T47D (cell line): ENCODE measurements at places on chromosomes 12 and 14.

- DNase-seq = peak; percentile 50
Observed at GRCh38 chr12:27635349-27635972, 60.8 kb upstream of the REP15 start.

GRCh38 chr14:54538055-54538454, 28.3 kb downstream of the CGRRF1 start:
- DNase-seq = no peak

GRCh38 chr14:72515779-72516770, 377.8 kb downstream of the DPF3 start:
- DNase-seq = no peak

DNA sequence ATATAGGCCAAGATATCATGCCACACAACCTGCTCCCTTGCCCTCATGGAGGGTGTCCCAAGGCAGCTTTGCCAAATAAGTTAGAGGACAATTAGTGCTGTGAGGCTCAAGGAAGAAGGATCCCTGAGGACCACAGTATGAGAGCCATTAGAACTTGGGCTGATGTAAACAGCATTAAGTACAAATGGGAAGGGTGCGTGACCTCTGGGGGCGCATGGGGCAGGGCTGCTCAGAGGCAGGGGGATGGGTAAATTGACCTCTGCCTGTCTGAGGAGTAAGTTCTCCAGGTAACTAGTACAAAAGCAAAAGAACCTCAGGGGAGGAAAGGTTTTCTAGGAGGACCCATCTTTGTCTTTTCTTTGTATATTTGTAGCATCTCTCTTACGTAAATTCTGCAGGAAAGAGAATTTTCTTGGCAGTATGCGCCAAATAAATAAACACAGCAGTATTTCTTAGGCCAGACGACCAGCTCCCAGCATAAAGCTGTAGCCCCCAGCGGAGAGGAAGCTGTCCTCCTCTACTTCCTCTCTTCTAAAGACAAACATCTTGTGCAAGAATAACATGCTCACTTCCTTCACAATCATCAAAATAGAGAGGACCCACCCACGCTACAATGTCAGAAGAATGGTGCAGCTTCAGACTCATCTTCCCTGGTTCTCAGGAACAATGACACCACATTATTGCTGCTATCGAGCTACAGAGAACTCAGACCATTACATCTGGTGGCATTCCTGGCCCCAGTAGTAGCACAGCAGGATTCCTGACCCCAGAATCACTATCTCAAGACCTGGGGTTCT, 16.4 kb upstream of the VWF start:
- no peak for DNase-seq

DNA sequence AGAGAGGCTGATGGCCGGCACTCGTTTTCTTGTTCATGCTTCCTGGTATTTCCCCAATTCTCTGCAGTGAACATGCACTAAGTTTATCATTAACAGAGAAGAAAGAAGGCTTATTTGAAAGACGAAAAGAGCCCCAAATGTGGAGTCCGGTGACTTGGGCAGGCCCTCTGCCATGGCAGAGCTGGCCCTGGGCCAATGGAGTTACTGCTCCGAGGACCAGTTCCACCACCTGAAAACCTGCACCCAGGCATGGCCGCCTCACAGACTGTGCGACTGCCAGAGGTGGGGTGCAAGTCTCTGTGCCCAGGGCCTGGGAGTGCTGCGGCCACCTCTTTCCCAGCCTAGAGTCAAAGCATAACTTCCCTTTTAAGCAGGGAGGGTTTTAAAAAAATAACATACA, 24.9 kb downstream of the DEGS2 start:
- DNase-seq = no peak

GRCh38 chr14:29156096-29156495, 389.5 kb downstream of the FOXG1 start:
- no peak for DNase-seq

DNA sequence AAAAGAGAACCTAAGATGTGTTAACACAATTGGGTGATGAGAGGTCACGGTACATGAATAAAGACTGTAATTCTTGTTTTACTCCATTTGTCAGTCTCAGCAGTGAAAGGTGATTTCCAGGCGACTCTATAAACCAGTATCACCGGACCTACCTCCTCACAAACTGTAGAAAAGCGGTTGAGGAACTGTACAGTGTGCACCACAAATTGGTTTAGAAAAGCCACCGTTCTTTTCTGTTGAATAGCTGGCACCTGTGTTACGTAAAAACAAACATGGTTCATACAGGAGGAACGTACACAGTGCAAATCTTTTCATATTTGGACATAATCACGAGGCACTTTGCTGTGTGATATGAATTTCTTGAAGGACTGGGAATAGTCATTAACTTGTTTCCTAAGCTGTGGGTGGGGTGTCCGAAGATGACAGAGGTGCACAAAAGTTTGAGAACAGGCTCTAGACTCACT, 663 bp downstream of the WASHC3 start:
- DNase-seq = peak; percentile 32

DNA sequence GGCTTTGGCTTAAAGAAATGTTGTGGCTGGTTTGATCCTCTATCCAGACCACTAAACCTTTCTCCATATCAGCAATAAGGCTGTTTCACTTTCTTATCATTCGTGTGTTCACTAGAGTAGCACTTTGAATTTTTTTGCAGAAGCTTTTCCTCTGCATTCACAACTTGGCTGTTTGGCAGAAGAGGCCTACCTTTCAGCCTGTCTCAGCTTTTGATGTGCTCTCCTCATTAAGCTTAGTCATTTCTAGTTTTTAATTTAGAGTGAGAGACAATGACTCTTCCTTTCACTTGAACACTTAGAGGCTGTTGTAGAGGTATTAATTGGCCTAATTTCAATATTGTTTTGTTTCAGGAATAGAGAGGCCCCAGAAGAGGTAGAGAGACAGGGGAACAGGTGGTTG, 13.8 kb downstream of the KCNMB4 start:
- DNase-seq = no peak

DNA sequence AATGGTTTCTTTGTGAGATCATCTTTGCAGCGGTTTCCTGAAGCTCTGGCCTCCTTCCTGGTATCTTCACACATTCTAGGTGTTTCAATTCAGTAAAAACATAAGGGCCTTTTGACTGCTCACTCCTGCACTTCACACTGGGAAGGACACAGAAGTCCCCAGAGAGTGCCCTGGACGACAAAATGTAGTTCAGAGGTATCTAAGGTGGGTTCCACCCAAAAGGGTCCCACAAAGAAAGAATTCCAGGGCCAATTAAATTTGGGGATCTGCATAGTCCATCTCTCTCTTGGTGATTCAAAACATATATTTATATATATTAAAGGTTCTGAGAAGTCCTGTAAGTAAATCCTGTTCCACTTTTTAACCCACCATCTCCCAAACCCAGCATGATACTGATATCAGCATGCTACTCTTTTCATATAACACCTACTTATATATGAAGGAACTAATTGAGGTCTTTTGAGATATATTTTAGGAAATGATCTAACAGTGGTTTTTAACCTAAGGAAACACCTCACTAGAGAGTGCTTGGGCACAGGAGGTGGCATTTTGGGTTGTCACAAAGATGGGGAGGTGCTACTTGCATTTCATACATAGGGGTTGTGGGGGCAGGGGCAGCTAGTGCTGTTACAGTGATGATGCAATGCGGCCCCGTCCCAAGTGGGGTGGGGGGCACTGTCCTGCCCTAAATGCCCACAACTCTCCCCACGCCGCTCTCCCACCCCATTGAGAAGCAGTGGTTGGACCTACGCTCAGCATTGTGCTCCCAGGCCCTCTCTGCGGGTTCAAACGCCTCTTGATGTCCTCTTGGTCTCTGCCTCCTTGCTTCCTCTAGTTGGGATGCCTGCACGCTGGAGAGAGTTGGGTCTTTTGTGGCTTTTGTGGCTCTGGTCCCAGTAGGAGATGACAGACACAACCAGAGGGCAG, 109.4 kb downstream of the ARF6 start:
- DNase-seq = peak; percentile 35

DNA sequence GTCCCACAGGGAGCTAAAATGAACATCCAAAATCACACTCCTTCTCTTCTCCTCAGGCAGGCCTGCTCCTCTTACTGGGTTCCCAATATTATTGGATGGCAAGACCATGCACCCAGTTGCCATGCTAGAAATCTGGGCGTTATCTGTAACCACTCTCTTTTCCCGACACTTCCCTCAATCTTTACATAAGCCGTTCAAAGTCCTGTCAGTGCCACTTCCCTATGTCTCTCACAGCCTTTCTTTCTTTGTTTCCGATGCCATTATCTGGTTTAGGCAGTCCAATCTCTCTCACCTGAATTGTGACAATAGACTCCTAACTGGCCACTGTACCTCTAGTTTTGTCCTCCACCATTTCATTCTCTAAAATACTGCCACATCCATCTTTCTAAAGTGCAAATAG, 24.1 kb downstream of the SNRPF start:
- DNase-seq = no peak

GRCh38 chr14:71050227-71050823, 143.1 kb downstream of the PCNX1 start:
- DNase-seq = peak; percentile 22

DNA sequence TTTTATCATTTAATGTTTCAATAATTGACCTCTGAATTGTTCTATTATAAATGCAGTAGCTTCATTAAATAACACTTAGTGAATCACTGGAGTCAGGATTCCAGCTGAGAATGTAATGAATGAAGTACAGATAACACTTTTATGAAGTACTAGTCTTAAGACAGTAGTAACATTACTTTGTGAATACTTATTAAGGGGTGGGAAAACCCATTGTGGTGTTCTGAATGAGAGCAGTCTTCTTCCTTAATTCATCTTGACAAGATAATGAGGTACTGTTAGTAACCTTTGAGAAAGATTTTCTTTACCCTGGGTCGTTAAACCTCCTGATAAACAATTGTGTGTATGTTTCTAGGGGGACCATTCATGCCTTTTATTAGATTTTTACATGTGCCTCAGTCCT, 12.7 kb downstream of the NUP107 start:
- no peak for DNase-seq

- peak; percentile 92 for DNase-seq
Observed at GRCh38 chr12:116697305-116697704, 40.6 kb downstream of the SPRING1 start.

DNA sequence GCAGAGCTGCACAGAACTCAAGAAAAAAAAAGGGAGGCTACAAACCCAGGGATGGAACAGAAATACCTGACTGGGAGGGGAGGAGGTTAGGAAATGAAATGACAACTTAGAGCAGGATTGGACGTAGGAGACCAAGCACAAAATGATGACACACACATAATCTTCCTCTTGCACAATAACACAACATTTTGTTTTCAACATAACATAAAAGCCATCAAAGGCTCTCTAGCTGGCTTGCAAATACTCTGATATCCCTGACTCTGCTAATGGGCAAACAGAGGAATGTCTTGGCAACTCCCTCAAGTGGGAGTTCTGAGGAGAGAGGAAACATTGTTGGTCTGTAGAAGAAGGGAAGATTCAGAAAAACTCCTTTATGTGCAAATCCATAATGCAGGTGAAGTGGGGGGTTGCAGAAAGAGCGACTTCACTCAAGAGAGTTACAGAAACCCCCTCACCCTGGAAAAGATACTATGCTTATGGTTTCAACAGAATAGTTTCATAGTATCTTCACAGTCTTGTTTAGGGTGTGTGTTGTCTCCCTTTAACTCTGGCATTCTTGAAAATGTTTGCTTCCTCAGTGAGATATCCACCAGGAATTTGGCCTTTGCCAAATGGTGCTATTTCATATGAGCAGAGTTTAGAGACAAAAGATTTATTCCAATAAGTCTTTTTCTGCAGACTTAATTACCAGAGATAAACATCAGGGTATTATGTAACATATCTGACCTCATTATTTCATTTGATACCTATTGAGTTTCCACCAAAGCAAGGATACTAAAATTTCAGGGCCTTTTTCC, 43.8 kb upstream of the LTBP2 start:
- DNase-seq = no peak

- no peak for DNase-seq
Observed at GRCh38 chr12:68612697-68613096, 2.0 kb downstream of the RAP1B start.

GRCh38 chr12:79732638-79733037, 41.9 kb upstream of the PAWR start:
- DNase-seq = no peak

GRCh38 chr14:90555126-90556011, 158.5 kb downstream of the CALM1 start:
- DNase-seq = no peak

DNA sequence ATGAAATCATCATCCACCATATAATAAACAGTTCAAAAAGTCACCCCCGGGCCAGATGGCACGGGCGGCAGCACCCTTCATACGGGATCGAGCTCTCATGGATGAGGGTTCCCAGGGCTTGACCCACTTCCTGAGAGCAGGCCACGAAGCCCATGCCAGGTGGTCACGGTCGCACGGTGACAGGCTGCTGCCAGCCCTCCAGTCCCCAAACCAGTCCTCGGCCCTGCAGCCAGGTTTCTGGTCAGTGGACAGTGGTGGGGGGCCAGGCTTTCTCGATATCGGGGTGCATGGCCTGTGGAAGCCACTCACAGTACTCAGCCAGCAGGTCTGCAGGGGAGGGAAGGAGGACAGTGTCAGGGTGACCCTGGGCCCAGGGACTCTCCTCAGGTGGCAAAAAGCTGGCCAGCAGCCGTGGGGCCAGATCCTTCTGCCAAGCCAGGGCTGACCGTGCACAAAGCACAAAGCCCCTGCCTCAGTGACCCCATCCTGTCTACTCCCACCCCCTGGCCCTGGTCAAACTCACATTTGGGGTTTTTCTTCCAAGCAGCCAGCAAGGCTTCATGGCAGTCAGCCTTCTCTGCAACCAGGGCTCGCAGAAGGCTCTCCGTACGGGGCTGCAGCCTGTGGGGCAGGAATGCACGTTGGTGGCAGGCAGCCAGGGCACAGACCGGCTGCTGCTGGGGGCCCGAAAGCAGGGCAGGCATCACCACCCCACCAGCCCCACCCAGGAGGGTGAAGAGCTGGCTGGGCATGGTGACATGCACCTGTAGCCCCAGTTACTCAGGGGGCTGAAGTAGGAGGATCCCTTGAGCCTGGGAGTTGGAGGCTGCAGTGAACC, 33.3 kb upstream of the UBC start:
- no peak for DNase-seq

DNA sequence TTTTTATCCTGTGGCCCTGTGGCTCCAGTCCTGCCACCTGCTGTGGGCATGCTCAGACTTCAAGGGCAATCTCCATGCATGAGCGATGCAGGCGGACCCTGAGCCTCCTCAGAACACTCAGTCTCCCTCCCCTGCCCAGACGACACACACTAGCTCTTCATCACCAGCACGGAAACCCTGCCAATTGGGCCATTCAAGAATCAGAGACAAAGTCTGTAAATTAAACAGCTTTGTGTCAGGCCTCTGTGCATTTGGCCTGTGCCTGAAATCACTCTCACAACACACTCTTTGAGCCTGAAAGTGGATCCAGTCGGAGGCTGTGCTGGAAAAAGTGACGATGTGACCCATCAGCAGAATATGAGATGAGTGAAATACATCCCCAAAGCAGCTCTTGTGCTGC, 12.5 kb downstream of the POU6F1 start:
- no peak for DNase-seq

GRCh38 chr14:87840906-87841305, 152.1 kb downstream of the GALC start:
- no peak for DNase-seq

DNA sequence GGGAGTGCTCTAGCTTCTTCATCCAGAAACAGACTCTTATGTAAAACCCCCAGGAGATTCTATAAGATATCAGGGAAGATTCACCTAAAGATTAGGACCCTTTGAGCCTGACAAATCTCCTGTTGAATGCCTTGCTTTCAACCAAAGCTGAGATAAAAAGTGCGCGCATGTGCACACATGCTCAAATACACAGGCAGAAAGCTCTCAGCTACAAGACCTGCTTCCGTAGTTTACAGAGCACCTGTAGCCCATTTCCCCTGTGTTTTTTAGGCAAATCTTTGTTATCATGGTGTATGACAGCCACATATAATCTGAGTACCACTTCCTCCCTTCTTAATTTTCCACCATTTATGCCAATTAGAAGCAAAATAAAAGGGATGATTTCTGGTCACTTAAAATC, 866.9 kb downstream of the NRXN3 start:
- no peak for DNase-seq
